ENCODE measurements at places on chromosomes 16 and 17. TPM values are rescaled to one million over a fixed set of nuclear protein-coding genes. Genes with fewer than 3 reads are reported as not detected.

GRCh38 chr17:29376667-29377270 lies 13.4 kb upstream of the TAOK1 start:
- H3K27ac ChIP-seq = no peak overlapping the region
- DNase-seq = no peak
- peaks cover 4% of the 10 kb centered on the region for H3K4me1 ChIP-seq
- H3K27me3 ChIP-seq = no peaks in the 10 kb centered on the region

DNA sequence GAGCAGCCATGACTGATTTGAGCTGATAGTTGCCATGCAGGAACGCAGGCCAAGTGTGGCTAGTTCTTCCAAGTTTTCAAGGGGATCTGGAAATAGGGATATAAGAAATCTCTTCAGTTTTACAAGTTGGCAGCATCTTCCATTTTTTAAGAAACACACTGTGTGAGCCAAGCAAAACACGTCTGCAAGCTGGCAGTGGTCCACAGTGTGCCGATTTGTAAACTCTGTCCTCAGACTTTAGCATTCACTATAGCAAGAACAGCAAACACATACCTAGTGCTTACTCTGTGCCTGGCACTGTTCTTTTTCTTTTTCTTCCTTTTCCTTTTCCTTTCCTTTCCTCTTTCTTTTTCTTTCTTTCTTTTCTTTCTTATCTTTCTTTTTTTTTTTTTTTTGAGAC lies 2.9 kb downstream of the ORAI3 start:
- no peak overlapping the region for H3K4me3 ChIP-seq
- H3K36me3 ChIP-seq = no peaks in the 10 kb centered on the region
- no peak overlapping the region for H3K27ac ChIP-seq
- H3K27me3 ChIP-seq = no peaks in the 10 kb centered on the region
- H3K4me1 ChIP-seq = peaks cover 7% of the 10 kb centered on the region
- no peak for DNase-seq

GRCh38 chr17:44584443-44584842 lies 27.2 kb downstream of the FZD2 start:
- H3K4me3 ChIP-seq = no peak overlapping the region
- H3K36me3 ChIP-seq = no peaks in the 10 kb centered on the region
- H3K27me3 ChIP-seq = no peaks in the 10 kb centered on the region
- no peaks in the 10 kb centered on the region for H3K4me1 ChIP-seq
- H3K27ac ChIP-seq = no peak overlapping the region

- H3K27ac ChIP-seq = no peak overlapping the region
- no peaks in the 10 kb centered on the region for H3K36me3 ChIP-seq
- H3K4me3 ChIP-seq = no peak overlapping the region
- no peaks in the 10 kb centered on the region for H3K4me1 ChIP-seq
- no peaks in the 10 kb centered on the region for H3K27me3 ChIP-seq
Measured at GRCh38 chr17:79154951-79155585, 80.4 kb downstream of the ENGASE start.

DNA sequence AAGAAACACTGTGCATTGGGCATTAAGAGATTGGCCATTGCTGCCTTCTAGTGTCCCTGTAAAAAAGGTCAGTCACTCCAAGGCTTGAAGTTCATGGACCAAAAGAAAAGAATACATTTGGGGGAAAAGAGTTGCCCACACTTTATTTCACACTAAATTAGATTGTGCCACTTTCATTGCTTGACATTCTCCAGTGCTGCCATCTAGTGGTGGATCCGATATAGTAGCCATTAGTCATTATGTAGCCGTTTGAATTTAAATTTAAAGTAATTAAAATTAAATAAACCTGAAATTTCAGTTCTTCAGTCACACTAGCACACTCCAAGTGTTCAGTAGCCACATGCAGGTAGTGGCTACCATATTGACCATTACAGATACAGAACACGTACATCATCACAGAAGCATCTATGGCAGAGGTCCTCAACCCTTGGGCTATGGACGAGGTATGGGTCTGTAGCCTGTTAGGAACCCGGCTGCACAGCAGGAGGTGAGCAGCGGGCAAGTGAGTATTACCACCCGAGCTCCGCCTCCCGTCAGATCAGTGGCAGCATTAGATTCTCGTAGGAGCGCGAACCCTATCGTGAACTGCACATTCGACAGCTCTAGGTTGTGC lies 21.9 kb upstream of the CDH5 start:
- H3K36me3 ChIP-seq = no peaks in the 10 kb centered on the region
- no peak for DNase-seq
- no peak overlapping the region for H3K27ac ChIP-seq

GRCh38 chr16:84928679-84929420 lies 82.5 kb downstream of the ZDHHC7 start:
- peaks cover 9% of the 10 kb centered on the region for H3K4me1 ChIP-seq
- no peaks in the 10 kb centered on the region for H3K36me3 ChIP-seq
- H3K27ac ChIP-seq = no peak overlapping the region
- no peak for DNase-seq
- H3K27me3 ChIP-seq = no peaks in the 10 kb centered on the region
- H3K4me3 ChIP-seq = no peak overlapping the region

DNA sequence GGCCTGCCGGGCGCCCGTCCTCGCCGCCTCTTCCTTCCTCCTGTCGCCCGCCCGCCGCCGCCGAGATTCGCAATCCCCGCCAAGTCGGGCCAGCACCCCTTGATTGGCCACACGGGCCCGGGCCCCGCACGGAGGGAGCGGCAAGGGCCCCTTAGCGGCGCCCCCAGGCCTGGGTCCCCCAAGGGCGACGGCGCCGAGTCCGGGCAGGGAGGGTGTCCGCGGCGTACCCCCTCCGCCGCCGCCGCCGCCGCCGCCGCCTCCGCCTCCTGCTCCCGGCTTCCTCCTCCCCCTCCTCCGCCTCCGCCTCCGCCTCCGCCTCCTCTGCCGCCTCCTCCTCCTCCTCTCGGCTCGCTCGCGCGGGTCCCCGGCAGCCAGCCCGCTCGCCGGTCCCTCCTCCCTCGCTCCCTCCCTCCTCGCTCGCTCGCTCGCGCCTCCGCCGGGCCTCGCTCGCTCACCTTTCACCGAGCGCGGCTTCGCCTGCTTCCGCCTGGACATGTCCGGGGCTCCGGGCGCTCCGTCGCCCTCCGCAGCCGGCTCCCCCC lies 561 bp downstream of the ZNF423 start:
- no peaks in the 10 kb centered on the region for H3K27me3 ChIP-seq
- peak overlapping the region; percentile 92 for H3K27ac ChIP-seq
- no peaks in the 10 kb centered on the region for H3K36me3 ChIP-seq
- H3K4me3 ChIP-seq = peak overlapping the region; percentile 67
- peak; percentile 94 for DNase-seq

DNA sequence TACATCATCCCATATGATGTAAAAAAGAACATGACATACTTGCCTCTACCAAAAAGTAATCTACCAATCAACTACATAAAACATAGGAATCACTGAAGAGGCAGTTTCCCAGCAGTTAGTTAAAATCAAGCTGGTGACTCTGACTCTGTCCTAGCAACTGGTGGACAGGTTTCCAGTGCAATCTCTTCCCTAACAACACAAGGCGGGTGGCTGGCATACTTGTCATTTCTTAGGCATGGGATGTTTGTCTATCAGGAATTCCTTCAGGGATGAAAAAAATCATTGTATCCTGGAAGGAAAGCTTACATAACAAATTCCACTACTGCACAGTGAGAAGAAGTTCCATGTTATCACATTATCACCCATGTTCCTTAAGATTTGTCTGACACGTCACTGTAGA lies 50.9 kb downstream of the HELZ start:
- no peaks in the 10 kb centered on the region for H3K36me3 ChIP-seq
- H3K4me3 ChIP-seq = no peak overlapping the region
- no peak for DNase-seq
- no peaks in the 10 kb centered on the region for H3K27me3 ChIP-seq
- H3K4me1 ChIP-seq = no peaks in the 10 kb centered on the region
- H3K27ac ChIP-seq = no peak overlapping the region

DNA sequence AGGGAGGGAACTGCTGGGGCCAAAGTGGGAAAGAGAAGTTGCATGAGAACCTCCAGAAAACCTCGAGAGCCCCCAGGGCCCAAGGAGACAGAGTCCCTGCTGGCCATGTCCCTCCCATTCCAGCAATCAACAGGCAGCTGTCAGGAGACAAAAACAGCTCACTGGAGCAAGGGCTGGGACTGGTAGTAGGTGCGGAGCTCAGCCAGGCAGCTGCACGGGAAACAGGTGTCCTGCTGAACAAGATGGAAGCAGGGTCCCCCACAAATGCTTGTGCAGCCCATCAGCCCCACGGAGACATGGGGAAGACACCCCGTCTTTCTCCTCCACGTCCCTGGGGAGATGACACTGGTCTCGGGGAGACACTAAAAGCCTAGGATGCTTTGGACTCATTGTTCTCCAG lies 34.5 kb downstream of the SDK2 start:
- no peaks in the 10 kb centered on the region for H3K4me1 ChIP-seq
- H3K27ac ChIP-seq = no peak overlapping the region
- no peak for DNase-seq
- H3K36me3 ChIP-seq = no peaks in the 10 kb centered on the region
- no peaks in the 10 kb centered on the region for H3K27me3 ChIP-seq
- no peak overlapping the region for H3K4me3 ChIP-seq

DNA sequence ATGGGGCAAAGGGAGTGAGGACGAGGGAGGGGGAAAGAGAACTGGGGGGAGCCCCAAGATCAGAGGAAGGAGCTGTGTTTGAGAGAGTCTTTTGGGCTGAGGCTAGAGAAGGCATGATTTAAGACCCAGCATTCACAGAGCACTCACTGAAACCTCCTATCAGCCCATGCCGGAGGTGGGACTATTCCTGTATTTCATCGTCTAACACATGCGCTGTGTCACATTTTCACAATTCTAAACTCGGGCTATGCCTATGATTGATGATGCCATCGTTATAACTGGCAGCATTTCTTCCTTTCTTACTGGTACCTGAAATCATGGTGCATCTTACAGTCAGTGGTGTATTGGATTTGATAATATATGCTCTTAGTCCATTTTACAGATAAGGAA lies 3.5 kb downstream of the FAM171A2 start:
- no peaks in the 10 kb centered on the region for H3K36me3 ChIP-seq
- no peak for DNase-seq
- no peaks in the 10 kb centered on the region for H3K4me1 ChIP-seq
- no peaks in the 10 kb centered on the region for H3K27me3 ChIP-seq
- no peak overlapping the region for H3K27ac ChIP-seq

DNA sequence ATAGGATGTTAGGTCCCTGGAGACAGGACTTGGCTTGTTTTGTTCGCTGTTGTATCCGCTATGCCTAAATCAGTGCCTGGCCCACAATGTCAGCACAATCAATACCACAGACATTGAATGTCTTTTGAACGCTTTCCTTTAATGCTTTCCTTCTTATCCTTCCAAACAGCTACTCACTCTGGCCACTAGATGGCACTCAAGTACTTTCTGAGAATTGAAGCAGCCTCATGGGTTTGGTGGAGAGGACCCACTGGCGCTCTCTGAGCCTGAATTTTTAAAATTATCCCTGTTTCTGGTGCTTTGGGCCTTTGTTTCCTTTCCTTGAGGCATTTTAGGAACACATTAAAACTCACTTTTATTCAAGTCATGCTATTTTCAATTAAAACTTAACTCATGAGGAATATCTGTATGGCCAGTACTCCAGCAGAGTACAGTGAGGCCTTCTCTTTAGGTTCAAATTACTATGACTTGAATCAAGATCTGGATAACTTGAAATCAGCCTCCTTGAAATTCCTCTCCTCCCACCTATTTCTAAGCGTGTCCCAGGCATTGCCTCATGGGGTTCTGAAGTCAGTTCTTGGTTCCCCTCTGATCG lies 3.2 kb upstream of the NLRP1 start:
- H3K36me3 ChIP-seq = no peaks in the 10 kb centered on the region
- no peak overlapping the region for H3K4me3 ChIP-seq
- no peaks in the 10 kb centered on the region for H3K27me3 ChIP-seq
- H3K27ac ChIP-seq = no peak overlapping the region
- no peaks in the 10 kb centered on the region for H3K4me1 ChIP-seq

GRCh38 chr17:79269620-79270019 lies 195.0 kb downstream of the ENGASE start:
- no peaks in the 10 kb centered on the region for H3K36me3 ChIP-seq
- H3K27me3 ChIP-seq = no peaks in the 10 kb centered on the region
- H3K27ac ChIP-seq = no peak overlapping the region

GRCh38 chr17:77637818-77638575 lies 320.5 kb upstream of the TNRC6C start:
- no peaks in the 10 kb centered on the region for H3K4me1 ChIP-seq
- H3K27me3 ChIP-seq = no peaks in the 10 kb centered on the region
- DNase-seq = no peak
- no peak overlapping the region for H3K27ac ChIP-seq
- no peak overlapping the region for H3K4me3 ChIP-seq

DNA sequence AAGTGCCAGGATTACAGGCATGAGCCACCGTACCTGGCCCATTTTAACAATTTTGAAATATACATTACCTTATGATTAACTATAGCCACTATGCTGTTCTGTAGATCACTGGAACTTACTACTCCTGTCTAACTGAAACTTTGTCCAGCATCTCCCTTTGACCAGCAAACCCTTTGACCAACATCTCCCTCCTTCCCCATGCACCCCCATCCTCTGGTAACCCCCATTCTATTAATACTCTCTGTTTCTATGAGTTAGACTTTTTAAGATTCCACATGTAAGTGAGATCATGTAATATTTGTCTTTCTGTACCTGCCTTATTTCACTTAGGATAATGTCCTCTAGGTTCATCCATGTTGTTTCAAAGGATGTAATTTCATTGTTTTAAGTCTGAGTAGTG lies 178.0 kb downstream of the MSI2 start:
- H3K4me1 ChIP-seq = no peaks in the 10 kb centered on the region
- no peak for DNase-seq
- no peaks in the 10 kb centered on the region for H3K36me3 ChIP-seq
- H3K27ac ChIP-seq = no peak overlapping the region
- no peak overlapping the region for H3K4me3 ChIP-seq

DNA sequence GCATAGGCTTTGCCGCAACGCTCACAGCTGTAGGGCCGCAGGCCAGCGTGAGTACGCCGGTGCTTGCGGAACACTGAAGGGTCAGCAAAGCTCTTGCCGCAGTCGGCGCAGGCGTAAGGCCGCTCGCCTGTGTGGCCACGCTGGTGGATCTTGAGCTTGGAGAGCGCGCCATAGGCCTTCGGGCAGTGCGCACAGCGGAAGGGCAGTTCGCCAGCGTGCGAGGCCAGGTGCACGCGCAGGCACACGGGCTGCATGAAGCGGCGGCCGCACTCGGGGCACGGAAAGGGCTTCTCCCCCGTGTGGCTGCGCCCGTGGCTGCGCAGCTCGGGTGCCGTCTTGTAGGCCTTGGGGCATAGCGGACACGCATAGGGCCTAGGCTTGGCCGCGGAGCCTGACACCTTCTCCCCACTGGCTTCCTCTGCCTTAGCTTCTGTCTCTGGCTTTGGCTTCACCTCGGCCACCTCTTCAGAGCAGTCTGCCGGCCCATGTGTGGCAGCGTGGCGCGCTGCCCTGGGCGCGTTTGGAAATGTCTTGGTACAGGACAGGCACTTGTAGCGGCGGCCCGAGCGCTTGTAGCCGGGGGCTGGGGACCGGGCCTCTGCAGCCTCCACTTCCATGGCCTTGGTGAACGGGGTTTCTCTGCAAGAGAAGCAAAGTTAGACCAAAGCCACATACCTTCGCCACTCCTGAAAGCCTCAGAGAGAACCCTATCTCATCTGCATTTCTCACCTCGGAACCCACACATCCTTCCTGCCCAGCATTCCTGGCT lies 10.0 kb downstream of the ZNF668 start:
- H3K27me3 ChIP-seq = no peaks in the 10 kb centered on the region
- DNase-seq = no peak
- H3K27ac ChIP-seq = no peak overlapping the region
- H3K4me3 ChIP-seq = no peak overlapping the region
- no peaks in the 10 kb centered on the region for H3K4me1 ChIP-seq

- DNase-seq = no peak
- peak overlapping the region; percentile 95 for H3K27ac ChIP-seq
Measured at GRCh38 chr16:53129281-53130158, 74.7 kb downstream of the CHD9 start.

ITGAD gene
- total RNA-seq = not detected

HSPB9 gene
- 0.75 TPM for total RNA-seq

KANSL1 gene
- total RNA-seq = 55.1 TPM
